ENCODE measurements at places on chromosomes 3 and 15.

GRCh38 chr15:71538181-71538580, 272.2 kb upstream of the NR2E3 start:
- no peak for DNase-seq

DNA sequence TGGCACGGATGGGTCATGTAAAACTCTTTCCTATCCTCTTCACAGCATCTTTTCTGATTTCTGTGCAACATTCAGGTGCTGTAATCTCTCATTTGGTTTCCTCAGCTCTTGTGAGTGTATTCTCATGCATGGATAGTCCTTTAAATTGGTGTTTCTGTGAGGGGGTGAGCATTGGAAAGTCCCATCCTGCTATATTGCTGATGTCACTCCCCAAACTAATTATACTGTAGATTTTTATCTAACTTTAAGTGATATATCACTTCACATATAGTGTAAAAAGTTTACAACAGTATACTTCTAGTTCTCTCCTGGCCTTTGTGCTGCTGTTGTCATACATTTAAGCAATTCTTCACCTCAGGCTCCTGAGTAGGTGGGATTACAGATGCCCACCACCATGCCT, 102.7 kb downstream of the GLDN start:
- no peak for DNase-seq

DNA sequence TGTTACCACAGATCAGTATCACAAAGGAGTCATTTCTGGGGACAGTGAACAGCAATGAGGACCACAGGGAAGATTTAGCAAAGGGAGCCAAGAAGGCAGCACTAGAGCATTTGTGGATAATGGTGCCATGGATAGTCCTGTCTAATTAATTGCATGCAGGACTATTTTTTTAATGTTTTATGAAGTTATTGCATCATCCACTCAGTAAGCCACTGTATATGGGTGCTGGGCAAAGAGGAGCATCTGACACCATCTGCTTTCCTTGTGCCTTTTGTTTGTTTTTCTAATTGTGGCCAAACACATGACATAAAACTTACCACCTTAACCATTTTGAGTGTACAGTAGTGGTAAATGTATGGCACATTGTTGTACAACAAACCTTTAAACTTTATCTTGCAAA, 301.1 kb upstream of the LRRFIP2 start:
- no peak for DNase-seq

DNA sequence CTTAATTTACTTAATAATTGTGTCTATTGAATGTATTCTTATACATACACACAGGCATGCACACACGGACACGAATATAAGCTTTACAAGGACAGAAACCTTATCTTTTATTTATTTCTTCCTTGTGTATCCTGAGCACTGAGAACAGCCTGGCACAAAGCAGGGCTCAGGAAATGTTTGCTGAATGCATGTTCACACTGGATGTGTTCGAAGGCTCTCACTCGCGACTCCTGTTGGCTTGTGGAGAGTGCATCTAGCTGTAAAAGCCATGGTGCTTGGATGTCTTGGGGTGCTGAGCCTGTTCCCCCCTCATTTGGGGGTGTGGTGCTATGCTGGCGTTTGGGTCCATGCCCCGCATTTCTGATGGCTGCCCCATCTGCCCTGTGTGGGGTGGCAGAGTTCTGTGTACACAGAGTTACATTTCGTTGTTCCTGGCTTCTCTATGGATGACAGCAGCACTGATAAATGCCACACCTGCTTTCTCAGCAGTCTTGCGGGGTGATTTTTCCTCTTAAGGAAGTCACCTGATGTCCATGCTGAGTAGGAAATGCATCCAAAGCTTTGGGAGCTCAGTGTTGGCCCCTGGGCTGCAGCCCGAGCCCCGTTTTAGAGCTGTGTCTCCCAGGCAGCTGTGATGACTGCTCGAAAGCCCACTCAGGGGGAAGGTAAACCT, 148.5 kb downstream of the IGF1R start:
- no peak for DNase-seq

GRCh38 chr3:196292286-196292923, 4.9 kb upstream of the PCYT1A start:
- no peak for DNase-seq

DNA sequence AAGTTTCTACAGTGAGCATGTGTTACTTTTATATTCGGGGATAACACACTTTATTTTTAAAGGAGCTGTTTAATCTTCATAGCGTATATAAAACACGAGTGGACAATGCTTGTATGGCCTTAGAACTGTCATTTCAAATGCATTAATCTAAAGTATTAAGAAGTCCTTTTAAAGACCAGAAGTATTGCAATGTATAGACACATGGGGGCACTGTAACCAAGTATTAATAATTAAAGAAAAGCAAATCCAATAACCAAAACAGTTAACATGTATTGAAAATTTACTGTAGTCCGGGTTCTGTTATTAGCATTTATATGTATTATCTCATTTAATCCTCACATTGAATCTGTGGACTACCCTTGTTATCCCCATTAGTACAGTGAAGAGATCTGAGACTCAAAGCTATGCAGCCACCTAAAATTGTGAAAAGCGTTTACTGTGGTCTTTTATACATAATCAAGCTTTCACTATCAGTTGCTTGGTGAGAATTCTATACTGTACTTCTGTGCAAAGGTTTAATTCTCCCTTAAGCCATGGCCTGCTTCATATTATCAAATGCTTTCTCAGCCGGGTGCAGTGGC, 10.1 kb downstream of the ARL14 start:
- no peak for DNase-seq

- DNase-seq: no peak
Measured at GRCh38 chr3:24272875-24273274, 221.8 kb downstream of the THRB start.

DNA sequence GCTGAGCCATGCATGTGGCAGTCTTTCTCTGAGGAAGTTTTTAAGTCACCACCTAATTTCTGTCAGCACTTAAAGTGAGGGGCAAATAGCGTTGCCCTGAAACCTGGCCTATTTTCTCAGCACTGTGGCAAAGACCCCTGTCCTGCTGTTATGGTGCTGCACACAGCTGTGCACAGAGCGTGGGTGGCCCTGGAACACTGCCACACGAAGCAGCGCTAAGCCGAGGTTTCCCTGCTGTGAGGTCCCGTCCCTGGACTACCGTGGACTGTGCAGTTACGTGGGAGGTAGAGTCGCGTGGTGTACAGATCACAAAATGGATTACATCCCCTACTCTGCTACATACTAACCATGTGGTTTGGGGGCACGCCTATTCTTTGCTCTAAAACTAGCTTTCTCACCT, 101.6 kb upstream of the NR2E3 start:
- no peak for DNase-seq

DNA sequence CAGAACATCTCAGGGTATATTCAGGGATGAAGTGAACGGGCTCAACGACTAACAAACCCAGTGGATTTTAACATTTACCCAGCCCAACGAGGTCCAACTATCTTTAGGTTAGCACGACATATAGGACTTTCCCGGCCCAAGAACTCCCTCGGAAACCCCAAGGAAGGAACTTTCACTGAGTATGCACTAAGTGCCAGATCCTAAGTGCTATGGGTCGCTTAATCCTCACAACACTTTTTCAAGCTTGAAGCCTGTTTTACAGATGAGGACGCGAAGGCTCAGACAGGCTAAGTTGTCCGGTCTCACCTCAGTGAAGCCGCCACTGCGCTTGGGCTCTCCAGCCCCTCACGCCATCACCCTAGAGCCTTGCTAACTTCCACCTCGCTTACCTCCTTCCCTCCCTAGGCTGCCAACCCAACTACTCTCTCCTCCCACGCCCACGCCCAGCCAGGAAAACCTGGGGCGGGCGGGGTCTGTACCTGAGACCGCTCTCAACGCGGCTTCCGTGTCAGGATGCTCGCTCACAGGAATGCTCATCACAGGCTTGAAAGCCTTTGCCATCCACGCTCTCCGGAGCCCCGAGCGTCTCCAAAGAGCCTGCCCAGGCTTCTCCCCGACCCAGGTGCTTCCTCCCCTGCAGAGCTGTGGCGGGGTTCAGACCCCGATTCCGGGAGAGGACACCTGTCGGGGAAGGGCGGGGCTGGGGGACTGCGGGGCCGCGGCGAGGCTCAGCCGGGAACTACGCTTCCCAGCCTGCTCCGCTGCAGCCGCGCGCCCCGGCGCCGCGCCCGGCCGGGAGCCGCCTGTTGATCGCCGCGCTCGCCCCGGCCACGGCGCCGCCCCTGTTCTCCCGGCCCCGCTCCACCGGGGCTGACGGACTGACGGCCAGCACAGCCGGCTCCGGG, at the start of gene TMOD2:
TMOD2 (plus strand) TSS at position 806 of the 905 bp plus-strand sequence. CDS start 14,845 bp downstream, outside the sequence.
- DNase-seq: no peak

- DNase-seq: no peak
Measured at GRCh38 chr3:167777356-167777755, 41.8 kb downstream of the SERPINI1 start.

GRCh38 chr15:100528833-100529428, at the start of gene CERS3:
Gene CERS3 (minus strand): TSS chr15:100528950. CDS start chr15:100501849, 27,101 bp downstream.
- no peak for DNase-seq

- DNase-seq: no peak
Measured at GRCh38 chr3:28637742-28638141, 289.1 kb upstream of the AZI2 start.

DNA sequence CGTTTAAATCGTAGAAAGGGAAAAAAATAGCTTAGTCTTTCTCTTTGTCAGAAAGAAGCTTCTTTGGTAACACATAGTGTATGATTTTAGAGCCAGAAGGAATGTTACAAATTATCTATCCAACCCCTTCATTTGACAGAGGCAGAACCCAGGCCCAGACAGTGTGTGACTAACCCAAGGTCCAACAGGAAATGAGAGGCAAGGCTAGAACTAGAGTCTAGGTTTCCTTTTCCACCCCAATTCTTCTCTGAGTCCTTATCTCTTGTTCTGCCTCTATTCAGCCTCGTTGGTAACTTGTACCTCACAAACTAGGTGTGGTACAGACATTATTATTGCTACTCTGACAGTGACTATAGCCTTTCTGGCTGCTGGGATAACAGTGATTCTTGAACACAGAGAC, 39.3 kb downstream of the QTRT2 start:
- DNase-seq: no peak

DNA sequence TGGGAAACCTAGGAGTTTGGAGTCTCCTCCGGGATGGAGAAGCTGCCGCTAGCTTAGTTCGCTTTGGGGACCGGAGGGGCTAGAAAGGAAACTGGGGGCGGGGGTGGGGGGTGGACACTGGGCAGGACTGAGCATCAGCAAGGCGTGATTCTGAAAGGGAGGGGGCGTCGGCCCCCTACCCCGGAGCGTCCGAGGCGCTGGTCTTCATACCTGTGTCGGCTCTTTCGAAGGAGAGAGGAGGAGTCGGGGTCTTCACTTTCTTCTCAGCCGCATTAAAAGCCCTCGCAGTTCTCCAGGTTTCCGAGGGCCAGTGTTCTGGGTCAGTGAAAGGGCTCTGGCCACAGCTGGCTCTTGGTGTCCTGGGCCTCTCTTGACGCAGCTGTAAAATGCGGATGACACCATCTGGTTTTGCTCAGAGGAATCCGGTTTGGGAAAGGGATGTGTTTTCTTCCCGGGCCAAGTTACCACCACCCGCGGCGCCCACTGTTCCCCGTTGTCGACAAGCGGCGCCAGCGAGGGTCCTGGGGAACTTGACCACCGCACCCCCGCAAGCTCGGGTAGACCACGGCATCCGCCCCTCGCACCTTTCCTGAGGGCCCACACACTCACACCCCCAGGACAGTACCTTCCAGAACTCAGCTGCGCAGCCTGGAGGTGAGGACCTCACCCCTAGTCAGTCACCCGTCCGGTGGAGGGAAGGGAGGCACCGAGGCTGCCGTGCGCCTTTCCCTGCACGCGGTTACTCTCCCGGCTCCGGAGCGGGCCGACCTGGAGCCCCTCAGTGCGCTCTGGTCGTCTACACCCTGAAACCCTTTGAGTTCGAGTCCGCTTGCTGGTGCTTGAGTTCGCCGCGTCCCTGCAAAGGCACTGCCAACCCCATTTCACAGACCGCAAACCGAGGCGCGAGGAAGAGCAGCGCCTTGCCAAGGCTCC, 660 bp downstream of the CCK start:
- DNase-seq: no peak

DNA sequence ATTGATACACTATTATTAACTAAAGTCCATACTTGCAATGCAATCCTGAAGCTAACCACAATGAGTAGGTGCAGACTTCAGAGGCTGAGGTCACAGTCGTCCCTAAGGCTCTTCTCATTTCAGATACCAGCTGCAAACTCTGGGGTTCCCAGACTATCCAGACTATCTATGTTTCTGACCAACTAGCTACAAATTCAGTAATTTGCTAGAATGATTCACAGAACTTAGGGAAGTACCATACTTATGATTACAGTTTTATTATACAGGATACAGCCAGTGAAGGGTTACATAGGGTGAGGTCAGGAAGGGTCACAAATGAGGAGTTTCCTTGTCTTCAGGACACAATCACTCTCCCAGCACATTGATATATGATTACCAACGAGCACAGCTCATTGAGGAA, 36.5 kb downstream of the PPM1L start:
- no peak for DNase-seq

GRCh38 chr3:128068156-128068620, 16.0 kb downstream of the SEC61A1 start:
- DNase-seq: no peak

GRCh38 chr15:36407647-36408046, 171.8 kb upstream of the CDIN1 start:
- no peak for DNase-seq

DNA sequence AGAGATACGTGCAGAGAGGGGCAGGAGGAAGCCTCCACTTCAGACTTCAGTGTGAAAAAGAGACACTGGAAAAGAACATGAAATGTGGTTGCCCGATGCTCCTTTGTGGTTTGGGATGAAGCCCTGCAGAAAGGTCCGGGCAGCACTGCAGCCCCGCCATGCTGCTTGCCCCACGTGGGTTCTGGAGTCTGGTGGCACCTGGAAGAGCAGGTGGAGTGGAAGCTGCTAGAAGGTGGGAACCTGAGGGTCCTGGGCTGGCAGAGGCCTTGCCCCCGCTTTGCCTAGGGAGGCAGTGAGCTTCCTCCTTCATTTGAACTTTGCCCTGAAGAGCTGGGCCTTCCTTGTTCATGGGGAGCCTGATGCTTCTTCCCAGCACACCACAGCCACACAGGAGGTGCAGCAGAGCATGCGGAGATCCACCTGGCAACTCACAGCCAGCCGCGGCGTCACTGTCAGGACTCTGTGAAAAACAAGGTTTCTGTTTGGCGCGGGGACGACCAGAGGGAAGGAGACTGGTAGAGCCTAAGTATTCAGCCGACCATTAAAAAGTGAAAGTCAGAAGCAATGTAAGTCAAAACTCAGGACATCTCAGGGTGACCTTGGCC, 59.0 kb downstream of the APBA2 start:
- no peak for DNase-seq

DNA sequence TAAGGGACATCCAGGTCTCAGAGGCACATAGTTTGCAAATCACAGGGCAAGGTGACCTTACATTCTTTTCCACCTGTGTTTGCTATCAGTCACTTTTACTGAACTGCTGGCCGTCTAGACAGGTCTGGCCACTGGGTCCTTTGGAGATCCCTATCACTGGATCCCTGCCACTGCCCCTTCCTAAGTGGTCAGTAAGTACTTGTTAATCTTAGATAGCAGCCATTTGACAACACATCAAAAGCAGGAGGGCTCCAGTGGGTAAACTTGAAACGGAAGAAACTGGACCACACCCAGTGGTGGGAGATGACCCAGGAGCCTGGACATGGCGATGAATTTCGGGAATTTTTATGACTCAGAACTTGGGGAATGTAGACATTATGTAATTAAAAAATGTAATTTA, 28.9 kb upstream of the RASGRP1 start:
- DNase-seq: no peak

GRCh38 chr3:20739814-20740213, 553.8 kb upstream of the SGO1 start:
- no peak for DNase-seq

- DNase-seq: no peak
Measured at GRCh38 chr3:127000119-127000518, 17.2 kb downstream of the PLXNA1 start.

GRCh38 chr15:43517354-43518196, at the start of gene MAP1A:
Gene MAP1A (plus strand): TSS chr15:43517608. CDS start chr15:43521474, 3,866 bp downstream.
- DNase-seq: no peak
